ENCODE measurements at places on chromosomes 5 and 9.
A peak's percentile ranks its signal among the peaks of the same experiment; 100 is the strongest.

- DNase-seq: no peak
These were observed 2.2 kb upstream of the ZNF366 start for GRCh38 chr5:72509401-72509800.

- no peak for DNase-seq
These were observed 8.4 kb downstream of the NR2F1 start for GRCh38 chr5:93591323-93591945.

- DNase-seq: no peak
These were observed 408.7 kb upstream of the PIK3R1 start for GRCh38 chr5:67806654-67807438.

- no peak for DNase-seq
These were observed 84.6 kb downstream of the ANKRD55 start for GRCh38 chr5:56148453-56148971.

GRCh38 chr9:122008559-122008958 lies 84.5 kb downstream of the TTLL11 start:
- no peak for DNase-seq

DNA sequence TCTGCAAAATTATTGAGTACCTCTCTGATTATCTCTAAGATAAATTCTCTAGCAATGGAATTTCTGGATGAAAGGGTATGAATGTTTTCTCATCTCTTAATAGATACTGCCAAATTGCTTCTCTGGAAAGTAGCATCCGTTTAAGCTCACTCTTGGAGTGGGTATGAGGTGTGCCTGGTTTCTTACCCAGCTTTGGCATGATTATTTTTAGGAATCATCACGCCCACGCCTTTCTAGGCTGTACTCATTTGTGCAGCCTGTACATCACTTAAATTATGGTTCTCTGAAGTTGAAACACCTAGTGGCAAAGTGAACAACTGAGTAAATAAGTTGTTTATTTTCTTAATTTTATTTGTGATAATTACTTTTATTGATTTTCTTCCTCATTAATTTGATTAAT lies 156.5 kb upstream of the IL12B start:
- no peak for DNase-seq

DNA sequence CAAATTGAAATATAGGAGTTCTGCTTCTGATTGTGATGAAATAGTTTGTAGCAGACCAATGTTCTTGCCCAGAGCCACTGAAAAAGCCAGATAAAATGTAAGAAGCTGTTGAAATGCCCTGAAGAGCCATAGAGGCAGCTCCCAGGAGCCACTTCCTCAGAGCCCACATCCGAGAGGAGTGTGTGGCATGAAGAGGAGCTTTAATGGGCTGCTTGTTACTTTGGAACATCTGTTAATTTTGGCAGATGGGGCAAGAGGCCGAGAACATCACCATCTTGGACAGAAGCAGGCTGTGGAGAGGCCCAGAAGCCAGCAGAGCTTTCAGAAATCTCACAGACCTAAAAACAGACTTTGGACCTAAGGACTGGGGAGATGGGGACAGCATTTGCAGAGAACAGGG lies 370.8 kb downstream of the GADD45G start:
- DNase-seq: no peak

DNA sequence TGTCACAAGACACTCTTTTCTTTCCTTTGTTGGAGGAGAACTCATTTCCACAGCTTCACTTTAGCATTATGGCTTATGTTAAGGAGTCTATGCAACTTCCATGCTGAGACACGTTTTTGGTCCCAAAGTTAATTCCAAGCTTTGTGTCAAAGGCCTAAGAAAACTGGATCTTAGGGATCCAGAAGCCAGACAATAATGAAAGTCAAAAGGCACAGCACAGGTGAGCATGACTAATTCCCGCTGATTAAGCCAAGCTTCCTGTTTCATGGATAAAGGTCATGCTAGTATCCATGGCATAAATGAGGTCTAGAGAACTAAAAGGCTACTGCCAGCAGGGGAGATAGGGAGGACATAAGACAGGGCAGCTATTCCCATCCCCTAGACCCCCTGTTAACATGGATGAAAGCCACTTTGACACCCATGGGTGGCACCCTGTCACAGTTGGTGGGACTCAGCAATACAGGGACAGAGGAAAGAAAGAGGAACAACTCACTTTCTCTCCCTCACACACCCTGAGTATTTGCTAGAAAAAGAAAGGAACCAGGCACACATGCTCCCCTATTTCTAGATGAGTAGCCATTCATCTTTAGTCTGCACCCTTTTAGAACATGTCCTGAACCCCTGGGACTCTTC lies 438.1 kb upstream of the CDH9 start:
- no peak for DNase-seq

GRCh38 chr5:109711673-109712072 lies 21.9 kb downstream of the MAN2A1 start:
- DNase-seq: no peak

- DNase-seq: no peak
These were observed 2.2 kb downstream of the RBM27 start for GRCh38 chr5:146205499-146206202.

DNA sequence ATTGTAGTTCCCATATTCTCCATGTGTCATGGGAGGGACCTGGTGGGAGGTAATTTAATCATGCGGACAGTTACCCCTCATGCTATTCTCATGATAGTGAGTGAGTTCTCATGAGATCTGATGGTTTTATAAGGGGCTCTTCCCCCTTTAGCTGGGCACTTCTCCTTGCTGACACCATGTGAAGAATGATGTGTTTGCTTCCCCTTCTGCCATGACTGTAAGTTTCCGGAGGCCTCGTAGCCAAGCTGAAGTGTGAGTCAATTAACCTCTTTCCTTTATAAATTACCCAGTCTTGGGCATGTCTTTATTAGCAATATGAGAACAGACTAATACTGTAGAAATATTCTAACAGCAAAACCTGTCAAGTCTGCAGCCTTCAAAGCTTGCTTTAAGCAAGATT lies 293.2 kb downstream of the CTNND2 start:
- no peak for DNase-seq

DNA sequence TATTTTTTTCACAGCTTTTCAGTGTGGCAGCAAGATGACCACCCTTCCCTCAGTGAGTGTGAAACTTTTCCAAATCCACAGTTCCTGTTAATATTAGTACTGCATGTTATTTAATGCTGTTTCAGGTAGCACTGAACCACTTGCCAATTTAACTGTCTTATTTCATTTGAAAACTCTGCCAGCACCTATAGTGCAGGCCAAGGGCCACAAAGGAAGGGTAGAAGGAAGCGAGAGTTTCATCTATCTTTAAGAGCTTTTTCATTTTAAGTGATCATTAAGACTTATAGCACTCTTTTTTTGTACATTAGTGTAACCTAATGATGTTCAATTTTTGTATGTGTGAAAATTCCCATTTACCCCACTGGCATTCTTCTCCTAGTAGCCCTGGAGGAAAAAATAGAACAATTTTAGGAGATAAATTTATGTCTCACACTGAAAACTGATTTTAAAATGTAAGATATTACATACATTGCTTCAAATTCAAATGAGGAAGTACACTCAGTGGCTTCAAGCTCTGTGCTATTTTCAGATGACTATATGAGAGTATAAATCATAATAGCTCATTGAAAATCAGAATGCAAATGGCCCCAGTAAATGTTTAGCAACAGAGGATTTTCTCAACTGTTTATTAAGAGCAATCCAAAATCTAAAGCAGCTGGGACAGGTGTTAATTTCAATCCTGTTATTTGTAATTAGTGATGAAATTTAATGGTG lies 820.5 kb downstream of the PTPRD start:
- DNase-seq: no peak

- no peak for DNase-seq
These were observed 29.3 kb downstream of the PCDH1 start for GRCh38 chr5:141848744-141849414.

DNA sequence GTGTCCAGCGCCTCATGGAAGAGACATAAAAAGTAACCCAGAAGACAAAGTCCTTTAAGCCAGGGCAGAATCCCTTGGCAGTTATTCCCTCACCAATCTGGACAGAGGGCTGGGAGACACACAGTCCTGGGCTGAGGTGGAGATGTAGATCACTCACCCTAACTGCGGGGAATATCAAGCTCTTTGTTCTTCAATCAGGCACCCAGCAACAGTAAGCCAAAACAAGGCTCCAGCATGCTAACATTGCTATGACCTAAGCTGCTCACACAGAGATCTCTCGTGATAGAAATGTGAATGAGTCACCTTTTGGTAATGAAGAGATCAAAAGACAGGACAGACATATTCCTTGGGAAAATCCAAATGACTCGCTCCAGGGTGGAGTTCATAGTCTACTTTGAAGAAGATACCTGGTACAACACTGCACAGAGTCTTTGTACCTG lies 101.3 kb downstream of the FBN2 start:
- DNase-seq: no peak

- no peak for DNase-seq
These were observed 154.1 kb downstream of the LRRC70 start for GRCh38 chr5:62732677-62733121.

- DNase-seq: no peak
These were observed 4.2 kb downstream of the ADAM19 start for GRCh38 chr5:157571357-157571827.

DNA sequence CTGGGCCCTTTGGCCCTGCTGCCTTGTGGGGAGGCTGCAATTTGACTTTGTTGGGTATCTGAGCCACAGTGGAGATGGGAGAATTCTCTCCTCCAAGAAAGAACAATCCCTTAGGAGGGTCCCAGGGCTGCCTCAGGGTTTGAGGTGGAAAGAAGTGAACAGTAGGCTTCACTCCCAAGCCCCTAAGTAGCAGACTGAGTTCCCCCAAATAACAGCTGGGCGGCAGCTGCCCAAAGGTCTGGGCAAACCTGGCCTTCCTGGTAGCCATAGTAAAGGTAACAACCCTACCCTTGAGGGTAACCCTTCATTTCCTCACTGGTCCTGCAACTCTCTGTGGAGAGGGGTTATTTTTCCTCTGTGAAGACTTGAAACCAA lies 746 bp downstream of the RGS3 start:
- DNase-seq: no peak

GRCh38 chr5:153546566-153546965 lies 56.1 kb downstream of the GRIA1 start:
- DNase-seq: no peak

- peak; percentile 26 for DNase-seq
These were observed 18.0 kb downstream of the MTRR start for GRCh38 chr5:7886849-7887475.

- DNase-seq: no peak
These were observed 16.4 kb upstream of the FLT4 start for GRCh38 chr5:180665682-180666404.

DNA sequence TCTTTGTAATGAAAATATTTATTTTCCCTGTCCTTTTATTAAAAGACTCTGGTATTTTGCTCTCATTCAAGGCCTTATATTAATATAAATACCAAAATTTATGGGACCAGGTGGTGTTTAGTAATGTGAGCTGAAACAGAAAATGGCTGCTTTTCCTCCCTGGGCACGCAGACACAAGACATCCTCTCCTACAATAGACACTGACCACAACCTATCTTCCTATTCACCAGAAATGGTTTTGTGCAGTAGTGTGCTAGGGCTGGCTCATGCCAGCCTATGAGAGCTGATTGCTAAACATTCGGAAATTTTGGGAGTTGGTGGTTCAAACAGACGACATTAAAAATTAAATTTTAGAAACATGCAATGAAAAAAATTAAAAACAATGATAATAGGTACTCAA lies 338.2 kb downstream of the BNC2 start:
- DNase-seq: no peak

- no peak for DNase-seq
These were observed 3.7 kb upstream of the PJA2 start for GRCh38 chr5:109413458-109413857.

GRCh38 chr5:21642312-21642711 lies 1210.8 kb downstream of the CDH12 start:
- DNase-seq: no peak

GRCh38 chr5:111582993-111583601 lies 70.8 kb upstream of the STARD4 start:
- DNase-seq: no peak

- no peak for DNase-seq
These were observed 379.4 kb downstream of the PRR16 start for GRCh38 chr5:120843390-120843980.

DNA sequence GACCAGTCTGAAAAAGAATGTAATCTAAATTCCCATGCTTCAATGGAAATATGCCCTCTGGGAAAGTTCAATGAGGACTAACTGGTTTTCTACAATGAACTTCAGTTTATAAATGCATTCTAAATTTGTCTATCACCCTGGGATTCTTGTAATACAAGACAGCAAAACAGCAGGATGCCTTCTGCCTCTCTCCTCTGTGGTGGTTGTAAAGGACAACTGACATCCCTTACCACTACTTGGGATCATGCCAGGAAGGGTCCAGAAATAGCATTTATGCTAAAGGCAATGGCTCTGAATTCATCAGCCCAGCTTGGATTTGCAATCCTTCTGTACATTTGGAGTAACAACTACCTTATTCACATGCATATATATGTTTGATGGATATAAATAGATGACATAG lies 97.3 kb upstream of the ADAMTS16 start:
- DNase-seq: no peak

GRCh38 chr5:84032324-84032723 lies 311.7 kb upstream of the HAPLN1 start:
- DNase-seq: no peak

DNA sequence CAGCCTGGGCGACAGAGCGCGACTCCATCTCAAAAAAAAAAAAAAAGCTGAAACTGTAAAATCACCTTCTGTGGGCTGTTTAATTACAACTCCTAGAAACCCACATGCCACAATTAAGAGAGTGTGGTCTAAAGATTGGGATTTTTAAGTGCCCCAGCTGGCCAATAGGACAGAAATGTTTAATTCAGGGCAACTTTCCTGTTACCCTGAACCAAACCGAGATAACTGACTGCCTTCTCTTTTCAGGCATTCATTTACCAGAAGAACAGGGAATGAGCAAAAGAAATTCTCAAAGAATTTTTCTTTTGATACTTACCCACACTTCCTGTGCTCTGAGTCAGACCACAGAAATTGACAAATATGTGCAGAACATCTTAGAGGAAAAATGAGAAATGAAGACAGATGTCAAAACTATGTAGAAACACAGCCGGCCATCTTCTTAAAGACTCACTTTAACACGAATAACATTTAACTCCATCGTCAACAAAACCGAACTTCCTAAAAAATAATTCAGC lies 221.3 kb upstream of the DAPK1 start:
- no peak for DNase-seq

- DNase-seq: no peak
These were observed 634.8 kb upstream of the FAM174A start for GRCh38 chr5:99900302-99900852.

DNA sequence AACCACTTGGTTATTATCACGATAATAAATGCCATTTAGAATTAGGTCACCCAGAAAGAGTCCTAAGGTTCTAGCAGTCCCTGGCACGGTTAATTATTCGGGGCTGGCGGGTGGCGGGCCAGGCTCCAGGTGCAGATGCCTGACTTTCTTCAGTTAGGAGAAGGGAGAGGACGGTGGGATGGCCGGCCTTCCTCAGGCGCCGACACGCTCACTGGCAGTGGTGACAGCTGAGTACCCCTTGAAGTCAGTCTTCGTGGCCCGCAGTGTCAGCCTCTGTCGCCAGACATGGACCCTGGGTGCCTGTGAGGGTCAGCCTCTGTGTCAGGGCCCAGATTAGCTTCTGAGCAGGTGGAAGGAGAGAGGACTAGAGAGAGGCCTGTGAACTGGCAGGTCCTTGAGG lies 21.1 kb upstream of the EXOC3 start:
- no peak for DNase-seq

Data from forelimb muscle (tissue), 1 donor.